ENCODE measurements at places on chromosomes 12 and 14. TPM values are rescaled to one million over a fixed set of nuclear protein-coding genes. Genes with fewer than 3 reads are reported as not detected.

Gene SMAGP
- total RNA-seq: 64.1 TPM

Gene KHNYN
- 47.6 TPM for total RNA-seq

Gene KLRG1
- total RNA-seq: 0.38 TPM

Gene GLRX5
- total RNA-seq: 54.8 TPM

Gene ACSS3
- total RNA-seq: 0.21 TPM

Gene TAS2R46
- 1.1 TPM for total RNA-seq

Gene CCDC60
- not detected for total RNA-seq

Gene MANSC4
- total RNA-seq: not detected

Gene CEBPE
- not detected for total RNA-seq

Gene PTPRR
- 39.1 TPM for total RNA-seq

Gene LRTM2
- total RNA-seq: not detected

Gene RNASE7
- not detected for total RNA-seq

Gene OR6C2
- not detected for total RNA-seq

Gene HCAR2
- not detected for total RNA-seq

Gene KIF21A
- 28.7 TPM for total RNA-seq

Gene SLC38A4
- total RNA-seq: 1.5 TPM

Gene PTPRB
- 43.2 TPM for total RNA-seq

Gene KRT78
- total RNA-seq: 0.69 TPM

Gene EIF2S3B
- 4.8 TPM for total RNA-seq

Gene ARID2
- total RNA-seq: 17.5 TPM

Gene CDH24
- total RNA-seq: 5.7 TPM

Gene TCL1B
- not detected for total RNA-seq

Gene KRT72
- total RNA-seq: not detected

Gene KRT6A
- total RNA-seq: 0.24 TPM

Gene LALBA
- not detected for total RNA-seq

Gene PELI2
- total RNA-seq: 19.5 TPM

Gene FOXG1
- not detected for total RNA-seq

Gene MMP17
- total RNA-seq: 1.4 TPM

Gene STON2
- total RNA-seq: 39.3 TPM

Gene PSME1
- 289 TPM for total RNA-seq

Gene FOXA1
- 131 TPM for total RNA-seq

Gene DEGS2
- 2.5 TPM for total RNA-seq

Gene AICDA
- not detected for total RNA-seq

Gene AMDHD1
- total RNA-seq: 1.6 TPM

Gene FAM234B
- total RNA-seq: 2.7 TPM

Gene C12orf56
- 3.8 TPM for total RNA-seq

Data from Calu3 (cell line).